MCF 10A (cell line): ENCODE measurements at places on chromosomes 5 and 9.
A peak's percentile ranks its signal among the peaks of the same experiment; 100 is the strongest.

DNA sequence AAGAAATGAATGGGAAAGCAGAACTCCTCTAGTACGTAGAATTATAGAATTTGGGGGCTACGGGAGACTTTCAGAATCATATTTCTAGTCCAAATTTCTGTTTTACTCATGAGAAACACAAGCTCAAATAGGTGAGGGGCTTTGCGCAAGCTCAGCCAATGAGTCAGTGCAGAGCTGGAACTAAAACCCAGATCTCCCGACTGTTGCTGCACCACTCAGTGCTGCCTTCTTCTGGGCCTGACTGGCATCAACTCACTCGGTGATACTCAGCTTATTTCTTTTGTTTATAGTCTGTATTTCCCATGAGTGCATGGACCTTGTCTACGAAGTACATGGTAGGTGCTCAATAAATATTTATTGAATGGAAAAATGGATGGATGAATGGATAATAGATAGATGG is 280.2 kb downstream of the CDK5RAP2 start:
- peak; percentile 49 for DNase-seq

DNA sequence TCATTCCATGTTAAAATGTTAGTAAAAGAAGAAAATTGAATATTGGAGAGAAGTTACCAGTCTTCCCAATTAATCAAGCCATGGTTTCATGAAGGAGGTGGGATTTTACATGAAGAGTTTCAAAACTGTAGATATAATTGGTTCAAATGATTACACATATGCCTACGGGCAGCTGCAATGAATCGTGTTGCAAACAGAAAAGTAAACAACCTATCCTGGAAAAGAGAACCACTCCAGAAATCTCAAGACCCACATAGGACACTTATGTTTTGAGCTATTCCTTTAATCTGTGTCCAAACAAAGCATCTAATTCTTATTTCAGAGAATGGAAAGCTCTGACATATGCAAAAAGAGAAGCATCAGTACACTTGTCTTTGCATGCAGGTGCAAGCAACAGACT is 340.2 kb downstream of the NDUFS4 start:
- DNase-seq = no peak

DNA sequence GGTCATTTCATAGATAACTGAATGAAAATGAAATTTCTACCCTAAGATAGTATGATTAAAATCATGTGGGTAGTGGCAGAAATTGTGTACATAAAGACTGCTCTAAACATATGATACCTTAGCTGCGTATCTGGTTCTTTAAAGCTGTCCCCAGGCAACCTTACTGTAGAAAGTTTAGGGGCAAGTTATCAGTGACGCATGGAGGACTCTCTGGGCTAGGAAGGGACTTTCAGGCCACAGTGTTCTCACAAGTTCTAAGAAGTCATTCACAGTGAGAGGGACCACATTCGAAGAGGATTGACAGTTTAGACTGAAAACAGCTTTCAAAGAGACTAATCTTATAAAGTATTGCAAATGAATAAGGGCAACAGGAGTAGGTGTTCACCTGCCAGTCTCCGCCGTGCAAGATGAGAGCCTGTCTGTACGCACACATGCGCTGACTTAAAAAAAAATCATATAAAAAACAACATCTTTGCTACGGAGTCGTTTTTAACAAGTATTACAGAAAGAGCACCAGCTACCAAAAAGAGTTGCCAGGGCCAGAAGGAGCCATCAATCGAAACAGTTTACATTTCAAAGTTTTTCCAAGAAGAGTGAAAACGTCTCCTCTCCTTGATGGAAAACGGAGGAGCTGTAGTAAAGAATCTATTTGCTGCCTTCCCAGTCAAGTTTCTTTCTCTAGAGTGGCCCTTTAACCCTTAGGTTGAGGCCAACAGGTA is 146.3 kb downstream of the CETN3 start:
- no peak for DNase-seq

GRCh38 chr9:9791611-9792010 is 821.2 kb downstream of the PTPRD start:
- peak; percentile 19 for DNase-seq

DNA sequence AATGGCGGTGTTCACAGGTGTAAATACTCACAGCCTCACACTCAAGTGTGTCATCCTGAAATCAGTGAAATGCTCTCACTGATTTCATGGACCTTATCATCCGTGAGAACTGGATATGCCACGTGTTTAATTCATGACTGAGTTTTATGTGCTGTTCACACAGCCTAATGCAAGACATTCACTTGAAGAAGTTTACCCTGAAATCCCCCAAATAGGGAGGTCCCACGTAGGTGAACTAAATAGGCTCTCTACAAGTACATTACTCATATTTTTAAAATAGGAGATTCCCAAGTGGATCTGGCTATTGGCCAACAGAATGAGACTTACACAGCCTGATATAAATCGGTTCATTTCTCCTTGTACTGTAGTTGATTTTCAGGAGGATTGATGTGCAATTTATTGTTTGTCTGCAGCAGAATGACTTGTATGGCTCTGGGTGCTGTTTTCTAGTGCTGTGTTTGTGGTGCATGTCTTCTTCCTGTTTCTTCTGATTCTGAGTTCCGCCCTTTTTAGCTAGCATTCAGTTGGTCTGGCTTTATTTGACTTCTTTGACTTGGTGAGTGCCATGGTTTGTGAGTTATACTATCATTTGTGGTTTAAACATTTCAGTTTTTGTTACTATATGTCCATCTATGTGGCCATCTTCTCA is 25.1 kb downstream of the TRIO start:
- DNase-seq = peak; percentile 44

DNA sequence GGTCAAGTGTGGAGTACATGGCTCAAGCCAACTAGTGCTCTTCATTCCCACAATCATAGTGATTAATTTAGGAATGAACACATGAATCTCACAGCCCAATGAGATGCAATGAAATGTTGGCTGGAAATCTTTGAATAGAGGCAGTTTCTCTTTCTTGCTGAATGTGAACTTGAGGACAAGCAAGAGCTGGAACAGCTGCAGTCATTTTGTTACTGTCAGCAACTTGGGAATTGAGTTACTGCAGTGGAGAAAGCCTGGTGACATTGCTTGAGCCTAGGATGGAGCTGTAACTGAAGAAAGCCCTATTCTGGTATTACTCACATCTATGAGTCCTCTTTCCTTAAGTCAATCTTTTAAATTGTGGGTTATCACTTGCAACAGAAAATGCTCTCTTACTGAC is 62.3 kb downstream of the YIPF5 start:
- no peak for DNase-seq

GRCh38 chr5:115335301-115335700 is 38.8 kb upstream of the CCDC112 start:
- no peak for DNase-seq

- peak; percentile 56 for DNase-seq
These were observed 363 bp upstream of the SLC25A48 start for GRCh38 chr5:135833961-135834638.

- DNase-seq = no peak
These were observed 242.2 kb downstream of the PJA2 start for GRCh38 chr5:109167586-109167985.

DNA sequence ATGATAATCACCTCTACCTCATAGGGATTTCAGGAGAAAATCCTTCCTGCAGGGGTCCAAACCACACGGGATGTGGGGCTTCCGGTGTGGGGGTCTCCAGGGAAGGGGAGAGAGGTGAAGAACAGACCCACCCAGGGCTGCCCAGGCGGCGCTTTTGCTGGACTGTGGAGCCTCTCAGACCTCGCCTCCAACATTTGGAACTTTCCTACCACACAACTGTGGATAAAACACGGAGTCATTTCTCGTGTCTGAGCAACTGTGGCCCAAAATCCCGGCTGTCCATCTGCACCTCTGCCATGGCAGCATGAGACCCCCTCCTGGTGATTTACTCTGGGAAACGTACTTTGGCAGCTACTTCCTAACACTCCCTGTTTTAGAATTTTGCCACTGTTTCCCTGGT is 307.8 kb upstream of the IRX4 start:
- no peak for DNase-seq

GRCh38 chr5:172816925-172817562 is 17.0 kb upstream of the ERGIC1 start:
- DNase-seq = peak; percentile 91

- no peak for DNase-seq
These were observed 692.5 kb upstream of the ADAMTS16 start for GRCh38 chr5:4447657-4448056.

GRCh38 chr5:167208911-167209310 is 1082.5 kb upstream of the WWC1 start:
- peak; percentile 27 for DNase-seq

DNA sequence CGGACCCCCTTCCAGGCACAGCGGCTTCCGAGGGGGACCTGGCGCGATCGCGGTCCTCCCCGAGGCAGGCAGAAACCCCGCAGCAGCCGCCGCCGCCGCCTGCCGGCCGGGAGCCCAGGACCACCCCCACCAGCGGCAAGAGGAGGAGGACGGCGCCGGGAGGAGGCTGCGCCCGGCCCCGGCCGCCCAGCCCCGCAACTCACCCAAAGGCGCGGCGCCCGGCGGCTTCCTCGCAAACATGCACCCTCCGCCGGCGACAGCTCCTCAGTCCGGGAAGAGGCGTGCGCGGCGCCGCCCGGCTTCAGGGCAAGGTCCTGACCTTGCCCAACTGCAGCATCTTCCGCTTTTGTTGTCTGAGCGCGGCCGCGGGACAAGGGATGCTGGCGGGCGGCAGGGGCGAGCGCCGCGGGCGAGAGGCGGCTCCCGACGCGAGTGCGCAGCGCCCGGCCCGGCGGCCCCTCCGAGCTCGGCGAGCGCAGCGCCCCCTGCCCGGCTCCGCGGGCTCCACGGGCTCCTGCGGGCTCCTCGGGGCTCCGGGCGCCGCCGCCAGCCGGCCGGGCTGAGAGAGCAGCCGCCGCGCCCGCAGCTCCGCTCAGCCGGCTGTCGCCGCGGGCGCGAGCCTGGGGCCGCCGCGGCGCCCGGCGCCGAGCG is 507 bp downstream of the CTNND2 start:
- peak; percentile 2 for DNase-seq

DNA sequence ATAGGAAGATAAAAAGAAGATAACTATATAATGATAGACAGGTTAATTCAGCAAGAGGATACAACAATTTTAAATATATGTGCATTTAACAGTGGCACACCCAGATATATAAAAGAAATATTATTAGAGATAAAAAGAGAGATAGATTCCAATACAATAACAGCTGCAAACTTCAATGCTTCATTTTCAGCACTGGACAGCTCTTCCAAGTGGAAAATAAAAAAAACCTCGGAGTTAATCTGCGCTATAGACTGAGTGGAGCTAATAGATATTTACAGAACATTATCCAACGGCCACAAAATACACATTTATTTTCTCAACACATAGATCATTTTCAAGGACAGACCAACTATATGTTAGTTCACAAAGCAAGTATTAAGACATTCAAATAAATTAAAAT is 1229.5 kb upstream of the CDH6 start:
- peak; percentile 34 for DNase-seq

- DNase-seq = no peak
These were observed 19.6 kb downstream of the ZNF131 start for GRCh38 chr5:43140286-43140685.

GRCh38 chr9:72443855-72444254 is 77.6 kb upstream of the TMC1 start:
- DNase-seq = no peak

- DNase-seq = no peak
These were observed 56.5 kb upstream of the GNE start for GRCh38 chr9:36314740-36315139.

DNA sequence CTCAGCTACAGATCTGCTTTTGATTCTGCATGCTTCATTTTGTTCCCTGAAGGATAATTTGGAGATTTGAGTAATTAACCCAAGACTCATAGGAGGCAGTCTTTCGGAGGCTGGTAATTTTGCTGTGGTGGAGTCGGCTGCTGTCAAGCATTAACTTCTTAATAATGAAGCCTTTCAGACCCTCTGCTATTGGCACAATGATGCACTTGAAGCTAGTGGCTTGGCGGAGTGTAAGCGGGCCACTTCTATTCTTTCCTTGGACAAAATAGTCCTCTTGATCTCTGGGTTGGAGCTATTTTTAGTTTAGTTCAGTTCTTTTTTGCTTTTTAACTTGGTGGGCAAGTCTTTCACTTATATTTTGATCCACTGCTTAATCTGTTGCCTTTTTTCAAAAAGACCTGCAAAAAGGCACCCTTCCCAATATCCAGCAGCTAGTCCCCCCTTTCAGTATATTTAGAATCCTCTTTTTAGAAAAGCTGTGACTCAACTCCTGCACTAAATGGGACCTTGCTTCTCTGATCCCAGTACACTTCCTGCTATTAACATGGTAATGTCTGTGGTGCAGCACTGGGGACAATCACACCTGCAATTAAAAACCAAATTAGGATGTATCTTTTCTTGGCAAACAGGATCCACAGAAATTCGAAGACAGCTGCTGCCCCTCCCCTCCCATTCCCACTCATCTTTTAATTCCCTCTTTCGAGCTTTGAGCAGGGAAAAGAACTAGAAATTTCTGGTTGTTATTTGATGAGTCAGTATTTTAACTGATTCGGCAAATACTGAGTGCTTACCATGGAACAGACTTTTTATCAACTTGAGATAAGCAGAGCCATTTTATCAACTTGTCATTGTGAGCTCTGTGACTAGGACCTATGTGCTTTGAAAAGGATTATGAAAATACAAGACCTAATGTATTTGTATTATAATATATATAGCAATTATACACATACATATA is 169.4 kb upstream of the ANKRD55 start:
- DNase-seq = no peak

- no peak for DNase-seq
These were observed 174.9 kb downstream of the TTC39B start for GRCh38 chr9:15132091-15132490.

DNA sequence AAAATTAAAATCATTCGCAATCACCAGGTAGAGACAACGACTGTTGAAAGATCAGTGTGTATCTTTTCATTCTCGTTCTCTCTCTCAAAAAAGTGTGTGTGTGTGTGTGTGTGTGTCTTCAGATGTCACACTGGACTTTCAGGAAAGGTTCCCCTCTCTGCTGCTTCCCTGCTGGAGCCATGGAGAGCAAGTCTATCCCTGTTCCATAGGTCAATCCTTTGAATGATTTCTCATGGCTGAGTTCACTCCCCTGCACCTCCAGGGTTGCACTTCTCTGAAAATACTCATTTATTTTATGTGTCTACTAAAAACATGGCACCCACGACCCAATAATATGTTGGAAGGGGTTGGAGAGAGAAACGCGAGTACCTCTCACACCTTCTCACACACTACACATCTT is 28.2 kb downstream of the IRF1 start:
- no peak for DNase-seq

DNA sequence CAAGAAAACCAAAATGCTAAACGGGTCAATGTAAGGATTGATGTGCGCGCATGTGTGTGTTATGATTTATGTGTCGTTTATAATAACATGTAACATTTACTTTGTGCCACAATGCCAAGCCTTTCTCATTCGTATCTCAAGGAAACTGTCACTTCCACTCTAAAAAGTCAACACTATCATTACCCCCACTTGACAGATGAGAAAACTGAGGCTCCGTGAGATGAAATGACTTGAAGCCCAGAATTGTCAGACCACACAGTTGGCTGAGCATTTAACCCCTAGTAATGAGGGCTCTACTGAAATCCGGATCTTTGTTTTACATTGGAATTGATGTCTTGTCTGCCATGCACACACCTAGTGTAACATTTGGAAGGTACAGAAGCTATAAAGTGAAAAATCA is 95.0 kb upstream of the LMX1B start:
- DNase-seq = no peak

GRCh38 chr9:21817176-21817575 is 14.7 kb downstream of the MTAP start:
- DNase-seq = peak; percentile 80

- DNase-seq = peak; percentile 91
These were observed 66.5 kb upstream of the HSPA9 start for GRCh38 chr5:138641547-138642298.
